ENCODE measurements at places on chromosomes 12 and 14. TPM values are rescaled to one million over a fixed set of nuclear protein-coding genes. Genes with fewer than 3 reads are reported as not detected.

The UBR7 gene
- 24.1 TPM for total RNA-seq

The KCNJ8 gene
- total RNA-seq: not detected

The KLRB1 gene
- total RNA-seq: not detected

The PRORP gene
- total RNA-seq: 36.3 TPM

The ADGRD1 gene
- not detected for total RNA-seq

The SMCO2 gene
- total RNA-seq: 1.2 TPM

The PRKAG1 gene
- total RNA-seq: 54.9 TPM

The TSPAN19 gene
- total RNA-seq: not detected

The SRGAP1 gene
- total RNA-seq: 16.3 TPM

The CLEC2A gene
- not detected for total RNA-seq

The TAOK3 gene
- total RNA-seq: 23.1 TPM

The SMAGP gene
- total RNA-seq: 26.2 TPM

The EGLN3 gene
- total RNA-seq: 0.14 TPM

The FZD10 gene
- total RNA-seq: not detected

The PLCZ1 gene
- total RNA-seq: not detected

The JPH4 gene
- total RNA-seq: not detected

The KRT82 gene
- total RNA-seq: not detected
